Fibroblast of skin of abdomen (primary cell): ENCODE measurements at places on chromosomes 13 and 19.

- DNase-seq: no peak
Measured at GRCh38 chr19:51501594-51502263, at the start of gene SIGLEC12. SIGLEC12 (minus strand) TSS chr19:51501800; CDS start chr19:51501733, 67 bp downstream.

DNA sequence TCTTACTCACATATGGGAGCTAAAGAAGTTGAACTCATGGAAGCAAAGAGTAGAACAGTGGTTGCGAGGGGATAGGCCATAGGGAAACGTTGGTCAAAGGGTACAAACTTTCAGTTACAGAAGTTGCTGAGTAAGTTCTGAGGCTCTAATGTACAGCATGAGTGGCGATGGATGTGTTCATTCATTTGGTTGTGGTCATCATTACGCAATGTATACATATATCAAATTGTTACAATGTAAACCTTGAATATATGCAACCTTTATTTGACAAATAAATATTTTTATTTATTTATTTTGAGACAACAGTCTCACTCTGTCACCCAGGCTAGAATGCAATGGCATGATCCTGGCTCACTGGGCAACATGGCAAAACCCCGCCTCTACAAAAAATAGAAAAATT lies 38.7 kb downstream of the ZIC5 start:
- DNase-seq: no peak

- peak; percentile 71 for DNase-seq
Measured at GRCh38 chr19:372306-372890, 27.8 kb upstream of the MIER2 start.

DNA sequence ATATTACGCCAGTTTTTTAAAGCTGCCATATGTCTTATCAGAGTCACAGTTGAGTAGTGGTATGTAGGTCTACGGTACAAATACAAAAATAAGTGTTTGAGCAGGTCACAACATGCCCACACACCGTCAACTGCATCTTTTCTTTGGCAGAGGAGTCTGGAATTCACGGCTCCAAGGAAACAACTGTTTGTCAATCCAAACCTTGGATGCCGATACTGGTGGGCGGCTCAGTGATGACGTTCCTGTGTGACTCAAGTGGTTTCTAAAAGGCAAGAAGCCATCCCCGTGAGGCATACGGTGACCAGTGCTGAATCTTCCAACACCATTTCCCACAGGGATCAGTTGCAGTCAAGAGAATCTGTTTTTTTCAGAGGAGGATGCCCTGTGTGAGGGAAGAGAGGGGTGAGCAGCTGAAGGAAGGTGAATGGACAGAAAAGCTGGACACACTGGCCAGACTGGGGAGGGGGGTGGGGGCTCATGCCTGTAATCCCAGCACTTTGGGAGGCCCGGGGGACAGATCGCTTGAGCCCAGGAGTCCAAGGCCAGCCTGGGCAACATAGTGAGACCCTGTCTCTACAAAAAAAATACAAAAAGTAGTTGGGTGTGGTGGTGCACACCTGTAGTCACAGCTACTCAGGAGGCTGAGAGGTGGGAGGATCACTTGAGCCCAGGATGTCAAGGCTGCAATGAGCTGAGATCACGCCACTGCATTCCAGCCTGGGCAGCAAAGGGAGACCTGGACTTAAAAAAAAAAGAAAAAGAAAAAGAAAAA lies 22.8 kb upstream of the CEBPG start:
- no peak for DNase-seq

DNA sequence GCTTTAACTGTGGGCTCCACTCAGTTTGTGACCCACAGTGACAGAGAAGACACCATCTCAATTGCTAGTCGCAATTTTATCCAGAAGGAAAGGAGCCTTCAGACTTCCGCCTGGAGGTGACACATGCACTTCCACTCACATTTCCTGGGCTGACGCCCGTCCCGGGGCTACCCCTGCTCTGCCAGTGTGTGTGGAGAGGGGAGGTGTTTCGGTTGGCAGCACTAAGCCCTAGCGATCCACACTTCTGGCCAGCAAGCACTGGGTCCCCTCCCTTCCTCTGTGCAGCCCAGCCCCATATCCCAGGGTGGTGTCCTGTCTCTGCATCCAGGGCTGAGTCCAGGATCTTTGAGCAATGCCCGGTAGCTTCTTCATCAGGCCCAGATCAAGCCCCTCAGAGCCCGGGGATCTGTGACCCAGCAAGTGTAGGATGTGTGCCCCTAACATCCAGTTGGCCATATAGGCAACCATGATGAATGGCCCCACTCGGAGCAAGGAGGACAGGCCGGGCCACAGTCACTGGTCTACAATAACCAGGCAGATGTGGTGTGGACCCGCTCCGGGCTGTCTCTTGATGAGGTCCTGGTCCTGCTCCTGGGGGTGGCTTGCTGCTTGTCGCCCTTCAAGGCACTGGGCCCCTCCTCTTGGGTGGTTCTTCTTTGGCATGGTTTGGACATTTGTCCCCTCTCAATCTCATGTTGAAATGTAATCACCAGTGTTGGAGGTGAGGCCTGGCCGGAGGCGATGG lies 141.9 kb upstream of the SPACA7 start:
- DNase-seq: no peak
